ENCODE measurements at places on chromosomes 3 and 15. TPM values are rescaled to one million over a fixed set of nuclear protein-coding genes. Genes with fewer than 3 reads are reported as not detected.

The PARP14 gene
- polyA plus RNA-seq = 14.3 TPM

The STARD9 gene
- polyA plus RNA-seq = 15.0 TPM

The PPP2R3A gene
- polyA plus RNA-seq = 2.6 TPM

The PRR20G gene
- not detected for polyA plus RNA-seq

The SLC22A14 gene
- polyA plus RNA-seq = 0.07 TPM

The SEC11A gene
- polyA plus RNA-seq = 290 TPM

The PLA2G4B gene
- polyA plus RNA-seq = 7.3 TPM

The CPEB1 gene
- 8.2 TPM for polyA plus RNA-seq

The HGD gene
- 1.2 TPM for polyA plus RNA-seq

The HOMER2 gene
- polyA plus RNA-seq = 2.8 TPM

The C3orf52 gene
- 3.4 TPM for polyA plus RNA-seq

The RCN2 gene
- polyA plus RNA-seq = 12.9 TPM

The CCRL2 gene
- 0.67 TPM for polyA plus RNA-seq

The CHRNB4 gene
- polyA plus RNA-seq = 0.03 TPM

The ZNF770 gene
- 6.2 TPM for polyA plus RNA-seq

The TUSC7 gene
- polyA plus RNA-seq = not detected

The ATP13A5 gene
- polyA plus RNA-seq = 0.05 TPM

The CACNA2D2 gene
- polyA plus RNA-seq = 1.7 TPM

The TADA3 gene
- 38.0 TPM for polyA plus RNA-seq

The PLSCR5 gene
- not detected for polyA plus RNA-seq

The CCDC80 gene
- polyA plus RNA-seq = 16.5 TPM

The CD200R1 gene
- 1.8 TPM for polyA plus RNA-seq

The NTRK3 gene
- 2.0 TPM for polyA plus RNA-seq

The AMT gene
- 11.2 TPM for polyA plus RNA-seq

The SGO1 gene
- polyA plus RNA-seq = 0.45 TPM

The CEMIP gene
- polyA plus RNA-seq = 1.3 TPM

The RTP1 gene
- polyA plus RNA-seq = not detected

The FANCD2 gene
- 0.45 TPM for polyA plus RNA-seq

The ADCY5 gene
- polyA plus RNA-seq = 6.0 TPM

The MYEF2 gene
- polyA plus RNA-seq = 3.0 TPM

The COL8A1 gene
- polyA plus RNA-seq = 11.7 TPM

The ACTRT3 gene
- 0.95 TPM for polyA plus RNA-seq

The LDHAL6B gene
- polyA plus RNA-seq = not detected

The TRIM42 gene
- polyA plus RNA-seq = 0.22 TPM

The RAB27A gene
- 23.7 TPM for polyA plus RNA-seq

Measured in adipose tissue (tissue), 3 donors.